ENCODE measurements at places on chromosomes 5 and 9.

DNA sequence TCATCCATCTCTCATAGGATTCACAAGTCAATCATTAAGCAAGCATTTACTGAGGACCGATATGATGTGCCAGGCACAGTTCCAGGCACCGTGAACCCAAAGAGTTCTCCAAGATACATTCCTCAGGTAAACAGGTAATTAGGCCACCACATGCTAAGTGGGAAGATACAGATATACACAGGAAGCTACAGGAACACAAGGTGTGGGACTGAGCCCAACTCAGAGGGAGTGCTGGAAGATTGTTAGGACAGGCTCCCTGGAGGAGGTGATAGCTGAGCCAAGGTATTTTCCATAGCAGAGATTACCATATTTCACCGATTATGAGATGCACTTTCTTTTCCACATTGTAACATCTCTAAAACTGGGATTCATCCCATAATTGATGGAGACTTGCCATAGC lies 31.4 kb upstream of the RAI14 start:
- no peak for DNase-seq

GRCh38 chr9:105385381-105385985 lies 62.4 kb upstream of the FSD1L start:
- no peak for DNase-seq

DNA sequence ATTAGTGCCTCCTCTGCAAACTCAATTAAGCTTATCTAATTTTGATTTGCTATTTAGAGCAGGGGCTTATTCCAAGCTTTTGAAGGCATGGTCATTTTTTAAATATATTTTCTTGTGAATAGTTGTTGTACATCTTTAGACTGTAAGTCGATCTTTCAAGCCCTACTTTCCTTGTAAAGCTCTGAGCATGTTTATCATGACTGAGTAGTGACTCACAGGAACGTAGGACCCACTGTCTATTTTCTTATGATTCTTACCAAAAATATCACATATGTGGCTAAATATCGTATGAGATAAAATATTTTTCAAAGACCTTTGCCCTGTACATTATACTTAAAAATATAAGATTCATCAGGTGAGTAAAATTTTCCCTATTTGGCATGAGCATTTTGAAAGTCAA lies 440.4 kb upstream of the GRIN3A start:
- DNase-seq, result no peak

DNA sequence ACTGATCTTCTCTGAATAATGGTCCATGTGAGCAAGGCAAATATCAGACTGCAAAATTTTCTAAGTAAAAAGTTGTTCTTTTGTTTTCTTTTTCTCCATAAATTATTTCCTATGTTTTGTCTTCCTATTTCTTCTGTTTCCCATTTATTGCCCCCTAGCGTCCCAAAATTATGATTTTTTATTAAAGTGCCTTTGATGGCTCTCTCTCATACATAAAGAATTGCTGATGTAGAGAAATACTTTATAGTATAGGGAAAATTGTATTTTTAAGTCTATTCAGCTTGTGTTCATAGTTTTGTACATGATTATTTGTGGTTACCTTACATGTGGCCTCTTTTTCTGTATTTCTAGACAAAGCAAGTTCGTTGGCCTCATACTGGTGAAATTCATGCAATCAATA lies 1031.2 kb downstream of the EFNA5 start:
- no peak for DNase-seq

- no peak for DNase-seq
Observed at GRCh38 chr9:19020886-19021455, 12.0 kb downstream of the SAXO1 start.

DNA sequence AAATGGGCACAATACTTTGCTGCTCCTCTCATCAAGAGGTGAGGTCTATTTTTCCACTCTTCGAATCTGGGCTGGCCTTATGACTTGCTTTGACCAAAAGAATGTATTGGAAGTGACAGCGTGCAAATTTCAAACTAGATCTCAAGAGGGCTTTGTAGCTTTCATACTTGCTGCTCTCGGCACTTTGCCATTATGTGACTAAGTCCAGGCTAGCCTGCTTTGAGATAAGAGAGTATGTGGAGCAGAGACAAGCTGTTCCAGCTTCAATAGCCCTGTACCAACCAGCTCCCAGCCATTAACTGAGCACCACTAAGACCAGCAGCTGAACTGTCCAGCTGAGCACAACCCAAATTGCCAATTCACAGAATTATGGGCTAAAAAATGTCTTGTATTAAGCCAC lies 124.6 kb downstream of the ACER2 start:
- DNase-seq, result no peak

DNA sequence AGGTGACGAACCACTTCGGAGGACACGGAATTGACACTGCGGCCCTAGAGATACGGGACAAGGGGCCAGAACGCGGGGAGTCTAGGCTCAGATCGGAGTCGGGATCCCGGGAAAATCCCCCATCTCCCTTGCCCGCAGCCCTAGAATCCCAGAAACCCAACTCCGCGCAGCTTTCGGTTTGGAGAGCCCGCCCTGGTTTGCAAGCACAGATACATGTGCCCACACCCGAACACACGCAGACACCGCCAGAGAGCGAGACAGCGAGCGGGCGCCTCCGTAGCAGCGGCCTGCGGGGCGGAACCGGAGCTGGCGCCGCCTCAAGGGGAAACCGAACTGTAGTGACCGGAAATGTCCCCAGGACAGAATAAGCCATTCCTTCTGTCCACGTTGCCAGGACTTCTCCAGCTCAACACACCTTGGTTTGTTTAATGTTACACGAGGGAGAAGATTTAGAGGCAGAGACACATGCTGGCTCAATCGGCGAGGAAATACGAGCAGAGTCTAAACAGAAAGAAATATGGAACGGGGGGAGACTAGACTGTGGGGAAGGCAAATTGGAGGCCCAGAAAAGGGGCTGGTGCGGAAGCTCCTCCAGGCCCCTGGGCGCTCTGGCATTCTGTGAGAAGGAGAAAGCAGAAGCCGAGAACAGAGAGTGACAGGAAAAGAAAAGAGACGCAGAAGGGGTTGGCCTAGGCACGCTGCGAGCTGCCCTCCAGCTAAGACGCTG lies 2.9 kb upstream of the PAX5 start:
- DNase-seq, result no peak

GRCh38 chr5:157266286-157267007 lies 524 bp downstream of the CYFIP2 start:
- DNase-seq, result no peak

DNA sequence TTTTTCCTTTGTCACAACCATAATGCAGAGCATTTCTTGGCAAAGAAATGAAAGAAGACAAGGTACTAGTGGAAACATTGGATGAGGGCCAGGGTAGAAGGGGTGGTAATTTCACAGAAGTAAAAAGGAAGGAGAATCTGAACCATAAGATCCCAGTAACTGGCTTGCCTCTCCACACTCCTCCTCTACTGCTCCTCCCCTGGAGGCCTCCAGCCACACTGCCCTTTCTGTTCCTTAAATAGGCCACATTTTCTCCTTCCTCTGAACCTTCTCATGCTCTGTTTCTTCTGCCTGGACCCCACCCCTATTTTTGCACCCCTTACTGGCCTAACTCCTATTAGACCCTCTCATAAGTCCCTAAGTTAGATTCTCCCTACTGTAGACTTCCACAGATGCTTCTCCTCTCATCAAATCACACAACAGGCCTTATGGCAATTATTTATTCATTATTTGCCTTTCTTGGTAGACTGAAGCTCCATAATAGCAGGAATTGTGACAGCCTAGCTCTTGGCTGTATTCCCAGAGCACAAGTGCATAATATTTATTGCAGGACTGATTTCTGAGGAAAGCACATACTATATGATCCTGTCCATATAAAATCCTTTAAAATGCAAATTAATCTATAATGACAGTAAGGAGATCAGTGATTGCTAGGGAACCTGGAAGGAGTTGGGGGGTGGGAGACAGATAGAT lies 31.3 kb upstream of the GRIA1 start:
- no peak for DNase-seq

- DNase-seq, result no peak
Observed at GRCh38 chr5:103411711-103412110, 150.9 kb downstream of the NUDT12 start.

DNA sequence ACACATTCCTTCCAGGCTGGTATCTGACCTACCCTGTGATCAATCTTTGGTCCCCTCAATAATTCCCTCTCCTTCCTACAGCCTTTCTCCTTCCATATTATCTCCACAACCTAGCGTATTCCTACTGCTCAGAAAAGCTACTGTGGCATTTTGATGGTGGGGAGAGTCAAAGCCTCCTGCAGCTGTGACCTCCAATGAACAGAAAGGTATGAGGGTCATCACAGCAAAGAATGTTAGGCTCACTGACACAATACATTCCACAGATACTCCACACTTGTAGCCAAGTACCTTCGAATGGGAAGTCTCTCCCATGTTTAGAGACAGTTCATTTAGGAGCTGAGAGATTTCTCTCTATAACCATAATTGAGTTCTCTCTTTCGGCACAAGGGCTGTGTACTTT lies 5.9 kb downstream of the FBN2 start:
- no peak for DNase-seq

- no peak for DNase-seq
Observed at GRCh38 chr5:1473746-1474145, 28.5 kb upstream of the SLC6A3 start.

DNA sequence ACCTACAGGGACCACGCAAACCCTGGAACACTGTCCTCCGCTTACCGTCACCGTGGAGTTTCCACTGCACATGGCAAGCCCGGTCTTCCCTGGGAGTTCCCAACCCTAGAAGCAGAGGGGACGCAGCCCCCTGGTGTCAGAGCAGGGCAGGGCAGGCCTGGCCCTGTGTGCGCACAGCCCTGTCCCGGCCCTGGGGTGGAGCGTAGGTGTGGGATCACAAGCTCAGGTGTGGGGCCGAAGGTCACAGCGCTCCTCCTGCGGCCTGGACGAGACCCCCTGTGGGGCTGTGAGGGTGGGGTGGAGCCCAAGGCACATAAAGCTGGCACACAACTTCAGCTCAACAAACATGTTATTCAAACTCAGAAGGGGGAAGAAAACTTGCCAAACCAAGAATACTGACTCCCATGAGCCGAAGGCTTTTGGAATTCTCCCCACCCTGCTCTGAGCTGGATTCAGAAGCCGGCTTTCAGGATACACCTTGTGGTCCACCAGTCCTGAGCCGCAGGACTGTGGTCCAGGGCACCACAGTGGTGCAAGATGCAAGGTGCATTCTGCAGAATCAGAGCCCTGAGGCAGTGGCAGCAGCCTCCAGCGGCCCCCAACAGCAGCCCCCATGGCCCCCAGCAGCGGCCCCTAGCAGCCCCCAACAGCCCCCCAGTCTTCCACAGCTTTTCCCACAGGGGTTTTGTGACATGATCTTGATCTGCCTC lies 11.8 kb upstream of the EXOC3 start:
- DNase-seq, result no peak

- DNase-seq, result no peak
Observed at GRCh38 chr9:85186218-85186585, 516.7 kb downstream of the NTRK2 start.

DNA sequence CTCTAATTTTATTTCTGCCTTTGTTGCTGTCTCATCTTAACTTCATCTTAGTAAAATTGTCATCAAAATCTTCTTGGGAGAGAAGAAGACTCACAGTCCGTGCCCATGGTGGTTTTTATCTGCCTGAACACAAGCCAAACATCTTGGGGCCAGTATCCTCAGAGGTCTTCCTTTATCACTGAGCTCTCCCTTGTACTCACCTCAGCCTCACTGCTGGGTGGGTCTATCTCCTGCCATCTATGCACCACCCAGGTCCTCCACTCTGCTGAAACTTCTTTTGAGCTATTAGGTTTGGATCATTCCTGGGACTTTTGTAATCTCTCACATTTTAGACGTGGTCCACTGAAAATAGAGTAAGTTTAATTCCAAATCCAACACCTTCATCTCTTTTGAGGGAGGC lies 116.3 kb upstream of the EPB41L4A start:
- no peak for DNase-seq

GRCh38 chr5:146906803-146907202 lies 28.2 kb upstream of the PPP2R2B start:
- no peak for DNase-seq

DNA sequence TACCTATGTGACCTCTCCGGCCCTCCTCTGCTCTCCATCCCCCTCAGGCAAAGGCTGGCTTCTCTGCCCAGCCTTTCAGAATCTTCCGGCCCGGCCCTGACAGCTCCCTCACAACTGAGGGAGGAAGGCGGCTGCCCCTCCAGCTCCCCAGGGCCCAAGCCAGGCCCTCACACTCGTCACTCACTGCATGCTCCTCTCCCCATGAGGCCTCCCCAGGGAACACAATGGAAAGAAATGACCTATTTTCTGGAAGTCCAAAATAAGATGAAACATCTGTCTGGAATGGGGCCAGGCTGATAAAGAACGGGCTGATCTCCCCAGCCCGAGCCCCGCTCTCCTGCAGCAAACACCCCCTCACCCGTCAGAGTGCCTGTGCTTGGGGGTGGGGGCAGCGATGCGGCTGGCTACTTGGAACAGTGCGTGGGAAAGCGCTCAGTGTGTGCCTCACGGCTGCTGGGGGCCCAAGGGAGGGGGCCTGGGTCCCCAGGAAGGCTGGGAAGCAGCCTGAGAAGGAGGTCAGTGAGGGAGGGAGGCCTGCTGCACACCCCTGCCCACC lies 11.3 kb downstream of the PDGFRB start:
- no peak for DNase-seq

DNA sequence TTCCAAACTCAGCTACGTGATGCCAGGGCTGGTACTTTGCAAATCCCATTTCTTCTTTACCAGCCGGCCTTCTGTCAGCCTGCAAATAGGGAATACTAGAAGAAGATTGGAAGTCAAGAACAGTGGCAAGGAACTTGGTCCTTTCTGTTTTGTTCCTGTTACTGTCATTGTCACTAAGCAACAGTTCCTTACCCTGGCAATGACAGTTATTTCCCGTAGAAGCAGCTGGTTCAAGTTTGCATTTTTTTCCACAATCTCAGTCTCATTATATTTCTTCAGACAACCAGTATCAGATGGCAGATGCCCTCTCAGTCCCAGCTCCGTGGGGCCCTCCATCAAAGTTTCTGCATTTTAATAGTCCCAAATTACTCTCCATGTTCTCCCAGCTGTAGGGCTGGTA lies 9.1 kb upstream of the C1QTNF2 start:
- no peak for DNase-seq

- DNase-seq, result no peak
Observed at GRCh38 chr9:137538058-137538457, 12.1 kb downstream of the PNPLA7 start.

DNA sequence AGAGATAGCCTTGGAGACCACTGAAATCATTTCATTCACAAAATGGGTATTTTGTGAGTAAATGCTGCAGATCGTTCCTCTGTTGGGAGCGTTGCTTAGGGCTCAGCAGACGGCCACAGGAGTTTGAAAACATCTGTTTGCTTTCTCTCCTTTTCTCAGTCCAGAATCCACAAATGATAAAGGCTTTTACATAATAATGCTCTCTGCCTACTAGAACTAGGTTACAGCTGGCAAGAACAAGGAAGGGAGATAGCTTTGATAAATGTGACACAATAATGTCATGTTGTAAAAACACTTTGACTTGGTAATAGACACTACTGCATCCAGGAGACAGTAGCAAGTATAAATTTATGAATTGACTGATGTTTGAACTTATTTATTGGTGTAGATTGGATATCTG lies 1072.4 kb upstream of the CDH6 start:
- DNase-seq, result no peak

GRCh38 chr5:181131514-181131913 lies 545 bp upstream of the OR2V1 start:
- no peak for DNase-seq

GRCh38 chr5:170339780-170340167 lies 42.2 kb upstream of the LCP2 start:
- no peak for DNase-seq

Measured in stimulated activated CD4-positive, alpha-beta T cell treated with anti-CD3 and anti-CD28 coated beads, TNF-alpha, amount 100 ng/mL, for 1 hour (primary cell).